ENCODE measurements at places on chromosomes 4 and X.

- DNase-seq: no peak
Measured at GRCh38 chr4:160161026-160161425, 1058.1 kb downstream of the RAPGEF2 start.

- no peak for DNase-seq
Measured at GRCh38 chr4:183426507-183426906, 17.9 kb upstream of the CDKN2AIP start.

- DNase-seq: no peak
Measured at GRCh38 chrX:132668178-132668577, 179.3 kb upstream of the MBNL3 start.

GRCh38 chr4:163606896-163607691, 112.6 kb downstream of the TMA16 start:
- DNase-seq: no peak

- DNase-seq: no peak
Measured at GRCh38 chr4:22678940-22679854, 13.5 kb upstream of the GBA3 start.

- DNase-seq: no peak
Measured at GRCh38 chr4:1115528-1116293, 2.3 kb upstream of the RNF212 start.

- no peak for DNase-seq
Measured at GRCh38 chr4:151744614-151745013, 16.2 kb downstream of the GATB start.

Data from activated CD4-positive, alpha-beta T cell treated with anti-CD3 and anti-CD28 coated beads, Interleukin-2, amount 10 ng/mL, durations not matched to agents 7 days and 5 days (primary cell).